ENCODE measurements at places on chromosomes 6 and 20.

GRCh38 chr20:58763076-58763475 lies 70.5 kb downstream of the NPEPL1 start:
- DNase-seq, result no peak

- DNase-seq, result no peak
These were observed at the start of gene GRIK2 for GRCh38 chr6:101393251-101393828. Gene GRIK2 (plus strand): TSS chr6:101393708.

DNA sequence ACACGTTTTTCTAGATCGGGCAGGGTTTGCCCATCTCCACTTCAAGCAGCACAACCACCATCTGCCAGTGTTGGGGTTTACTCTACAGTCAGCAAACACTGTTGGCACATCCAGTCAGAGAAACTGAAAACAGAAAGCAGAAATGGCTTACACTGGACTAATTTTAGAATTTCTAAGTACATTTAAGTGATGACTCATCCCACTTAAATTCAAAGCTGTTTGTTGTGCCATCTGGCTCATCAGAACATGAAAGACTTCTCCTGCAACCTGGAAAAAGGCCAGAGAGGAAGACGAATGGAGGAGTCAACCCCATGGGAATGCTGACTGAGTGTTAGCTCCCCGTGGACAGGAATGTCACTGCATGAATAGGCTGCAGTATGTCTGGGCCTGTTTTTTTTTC lies 21.8 kb downstream of the FAM209B start:
- DNase-seq, result no peak

GRCh38 chr20:50868509-50869495 lies 62.4 kb downstream of the ADNP start:
- no peak for DNase-seq

DNA sequence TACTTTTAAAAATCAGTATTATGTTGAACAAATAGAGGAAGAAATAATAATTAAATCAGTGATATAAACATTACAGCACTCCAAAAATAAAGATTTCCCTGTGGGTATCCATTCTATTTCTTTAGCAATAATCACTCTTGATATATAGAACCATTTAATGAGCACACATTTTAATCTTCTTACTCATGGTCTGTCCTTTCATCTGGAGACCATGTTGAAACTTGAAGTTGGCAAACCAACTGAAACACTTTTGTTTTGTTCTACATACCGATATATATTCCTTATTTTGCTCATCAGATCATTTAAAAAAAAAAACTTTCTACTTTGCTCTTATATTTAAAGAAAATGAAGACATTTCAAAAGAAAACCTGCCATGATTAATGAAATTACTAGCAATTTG lies 13.4 kb downstream of the C6orf58 start:
- no peak for DNase-seq

GRCh38 chr6:103140308-103141027 lies 1719.3 kb downstream of the HACE1 start:
- DNase-seq, result no peak

DNA sequence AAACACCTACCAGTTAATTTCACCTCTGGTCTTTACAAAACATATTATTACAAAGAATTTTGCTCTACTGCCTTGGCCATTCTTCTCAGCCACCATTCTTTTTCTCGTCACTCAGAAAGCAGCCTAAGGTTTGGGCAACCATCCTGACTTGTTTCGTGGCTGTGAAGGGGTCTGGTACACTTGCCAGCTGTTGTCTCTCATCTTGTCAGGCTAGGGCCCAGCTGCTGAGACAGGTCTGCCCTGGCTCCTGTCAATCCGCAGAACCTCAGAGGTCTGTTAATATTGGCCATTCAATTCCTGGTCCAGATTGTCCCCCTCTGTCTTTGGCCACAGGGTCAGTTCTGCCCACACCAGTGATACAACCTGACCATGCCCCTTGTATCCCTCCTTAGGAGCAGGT lies 197.7 kb downstream of the UBE3D start:
- no peak for DNase-seq

DNA sequence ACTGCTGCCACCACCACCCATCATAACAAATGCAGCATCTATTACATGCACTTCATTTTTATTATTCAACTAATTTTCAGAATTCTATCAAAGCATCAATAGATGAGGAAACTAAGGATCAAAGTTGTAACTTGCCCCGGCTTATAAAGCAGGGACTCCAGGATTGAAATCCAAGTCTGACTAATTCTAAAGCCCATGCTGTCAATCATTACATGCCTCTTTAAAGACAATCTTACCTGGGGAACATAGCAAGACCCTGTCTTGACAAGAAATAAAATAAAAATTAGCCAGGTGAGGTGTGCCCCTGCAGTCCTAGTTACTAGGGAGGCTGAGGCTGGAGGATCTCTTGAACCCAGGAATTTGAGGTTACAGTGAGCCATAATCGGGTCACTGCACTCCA lies 182.4 kb downstream of the ISM1 start:
- DNase-seq, result no peak

GRCh38 chr20:59603176-59603575 lies 1.2 kb upstream of the PHACTR3 start:
- DNase-seq, result no peak

DNA sequence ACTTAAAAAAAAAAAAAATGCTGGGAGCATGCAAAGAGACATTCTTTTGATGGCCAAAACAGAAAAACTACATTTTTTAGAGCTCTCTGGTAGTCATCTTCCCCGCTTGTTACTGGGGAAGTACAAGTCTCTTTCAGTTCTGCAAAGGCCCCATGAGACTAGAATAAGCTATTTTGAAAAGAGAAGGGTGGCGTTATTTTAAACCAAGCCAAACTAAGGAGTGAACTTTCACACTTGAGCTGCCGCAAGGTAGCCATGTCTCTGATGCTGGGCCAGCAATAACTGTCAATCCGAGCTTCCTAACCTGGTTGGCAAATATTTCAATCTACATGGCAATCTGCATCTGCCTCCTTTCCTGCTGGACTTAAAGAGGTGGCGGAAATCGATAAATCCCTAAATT lies 96.7 kb downstream of the L3MBTL3 start:
- no peak for DNase-seq

DNA sequence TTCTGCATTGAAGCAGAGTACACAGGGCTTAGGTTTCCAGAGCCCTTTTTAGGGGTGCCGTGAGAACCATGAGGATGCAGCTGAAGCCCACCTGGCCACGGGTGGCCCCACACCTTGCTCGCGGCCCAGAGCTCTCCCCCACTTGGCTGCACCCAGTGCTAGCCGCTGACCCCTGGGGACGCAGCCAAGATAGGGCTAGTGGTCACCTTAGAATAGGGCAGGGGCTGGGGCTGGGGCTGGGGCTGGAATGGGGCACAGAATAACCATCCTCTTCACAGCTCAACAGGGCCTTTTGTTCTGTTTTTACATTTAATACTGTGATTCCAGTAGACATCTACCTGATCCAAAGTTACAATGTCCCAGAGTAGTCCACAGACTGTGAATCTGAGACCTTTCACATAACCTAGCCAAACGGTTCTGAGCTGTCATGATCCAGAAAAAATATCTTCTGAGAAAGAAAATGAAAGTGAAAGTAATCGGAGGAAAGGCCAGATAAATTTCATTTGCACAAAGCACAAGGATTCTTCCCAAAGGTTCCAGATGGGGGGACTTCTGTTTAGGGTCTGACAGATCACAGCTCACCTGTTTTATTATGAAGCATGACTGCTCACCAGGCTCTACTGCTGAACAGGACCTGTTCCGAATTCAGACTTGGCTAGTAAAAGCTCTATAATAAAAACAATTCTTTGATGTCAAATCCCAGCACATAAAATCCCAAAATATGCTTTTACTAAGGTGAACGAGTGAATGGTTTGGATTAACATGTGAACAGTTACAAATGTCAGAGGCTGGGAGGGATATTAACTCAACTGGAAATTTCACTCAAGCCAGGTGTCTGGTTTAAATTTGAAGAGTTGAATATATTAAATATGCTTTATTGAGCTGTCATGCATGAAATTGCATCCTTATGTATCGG lies 401.9 kb downstream of the THBS2 start:
- DNase-seq, result no peak

GRCh38 chr6:90479603-90479926 lies 107.3 kb downstream of the MAP3K7 start:
- no peak for DNase-seq

GRCh38 chr20:17562804-17563305 lies 7.0 kb upstream of the DSTN start:
- no peak for DNase-seq

DNA sequence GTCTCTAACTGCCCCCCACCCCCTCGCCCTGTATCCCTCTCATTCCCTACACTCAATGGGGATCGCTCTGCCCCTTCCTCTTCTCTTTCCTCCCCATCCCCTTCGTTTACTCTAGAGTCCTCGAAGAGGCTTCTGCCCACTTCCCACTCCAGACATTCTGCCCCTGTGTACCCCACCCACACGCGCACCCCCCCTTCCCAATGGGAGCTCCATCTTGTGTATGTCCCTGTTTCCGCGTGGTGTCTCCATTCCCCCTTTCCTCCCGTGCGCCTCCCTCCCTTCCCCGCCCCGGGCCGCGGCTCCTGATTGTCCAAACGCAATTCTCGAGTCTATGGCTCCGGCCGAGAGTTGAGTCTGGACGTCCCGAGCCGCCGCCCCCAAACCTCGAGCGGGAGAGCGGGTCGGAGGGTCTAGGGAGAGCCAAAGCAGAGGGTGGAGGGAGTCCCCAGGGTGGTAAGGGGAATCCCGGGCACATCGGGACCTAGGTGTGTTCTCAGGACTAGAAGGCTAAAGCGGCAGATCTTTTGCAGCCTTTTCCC lies 679 bp upstream of the RING1 start:
- DNase-seq, result no peak

- no peak for DNase-seq
These were observed 240.7 kb upstream of the POU3F2 start for GRCh38 chr6:98593676-98594075.

- DNase-seq, result no peak
These were observed 9.7 kb upstream of the MARCKS start for GRCh38 chr6:113847447-113847846.

GRCh38 chr6:89928604-89929003 lies 34.3 kb downstream of the GJA10 start:
- no peak for DNase-seq

GRCh38 chr6:107618672-107619071 lies 128.8 kb downstream of the SOBP start:
- DNase-seq, result peak; percentile 26

- DNase-seq, result no peak
These were observed 199.1 kb downstream of the ERMARD start for GRCh38 chr6:169950558-169950957.

- DNase-seq, result no peak
These were observed 37.9 kb upstream of the RNF24 start for GRCh38 chr20:4053071-4053919.

DNA sequence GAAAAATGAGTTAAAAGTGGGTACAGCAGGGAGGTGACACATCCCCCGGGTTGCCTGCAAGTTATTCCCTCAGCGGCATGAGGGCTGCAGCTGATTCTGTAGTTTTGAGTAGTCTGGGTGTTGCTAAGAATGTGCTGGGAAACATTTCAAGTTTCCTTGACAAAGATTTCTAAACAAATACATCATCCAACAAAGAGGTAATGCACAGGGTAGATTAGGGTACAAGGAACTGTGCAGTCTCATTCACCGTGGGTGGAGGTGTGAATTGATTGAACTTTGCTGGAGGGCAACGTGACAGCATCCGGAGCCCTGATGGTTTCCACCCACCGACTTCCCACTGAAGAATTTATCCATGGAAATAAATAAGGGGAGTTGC lies 21.8 kb downstream of the CASS4 start:
- DNase-seq, result no peak

GRCh38 chr20:36377348-36378326 lies 71.5 kb downstream of the DLGAP4 start:
- DNase-seq, result no peak

GRCh38 chr20:9018346-9018745 lies 50.5 kb upstream of the PLCB4 start:
- DNase-seq, result no peak

- DNase-seq, result no peak
These were observed 50.9 kb downstream of the RPRD1B start for GRCh38 chr20:38084425-38084951.

DNA sequence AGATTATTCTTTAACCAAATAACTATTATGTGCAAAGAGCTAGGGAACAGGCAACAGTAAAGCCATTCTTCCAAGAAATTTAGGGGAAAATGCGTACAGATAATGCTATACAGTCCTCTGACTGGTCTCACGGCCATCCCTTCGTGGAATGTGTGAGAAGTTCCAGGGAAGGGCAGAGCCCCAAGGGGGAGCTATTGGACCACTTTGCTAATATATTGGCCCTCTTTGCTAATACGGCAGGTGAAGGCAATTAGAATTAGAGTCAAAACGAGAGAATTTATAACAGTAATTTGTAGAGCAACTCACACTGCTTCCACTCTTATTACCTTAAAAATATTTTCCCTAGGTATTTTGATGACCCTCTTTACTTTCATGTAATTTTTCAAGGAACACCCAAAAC lies 140.4 kb downstream of the IMPG1 start:
- DNase-seq, result no peak

DNA sequence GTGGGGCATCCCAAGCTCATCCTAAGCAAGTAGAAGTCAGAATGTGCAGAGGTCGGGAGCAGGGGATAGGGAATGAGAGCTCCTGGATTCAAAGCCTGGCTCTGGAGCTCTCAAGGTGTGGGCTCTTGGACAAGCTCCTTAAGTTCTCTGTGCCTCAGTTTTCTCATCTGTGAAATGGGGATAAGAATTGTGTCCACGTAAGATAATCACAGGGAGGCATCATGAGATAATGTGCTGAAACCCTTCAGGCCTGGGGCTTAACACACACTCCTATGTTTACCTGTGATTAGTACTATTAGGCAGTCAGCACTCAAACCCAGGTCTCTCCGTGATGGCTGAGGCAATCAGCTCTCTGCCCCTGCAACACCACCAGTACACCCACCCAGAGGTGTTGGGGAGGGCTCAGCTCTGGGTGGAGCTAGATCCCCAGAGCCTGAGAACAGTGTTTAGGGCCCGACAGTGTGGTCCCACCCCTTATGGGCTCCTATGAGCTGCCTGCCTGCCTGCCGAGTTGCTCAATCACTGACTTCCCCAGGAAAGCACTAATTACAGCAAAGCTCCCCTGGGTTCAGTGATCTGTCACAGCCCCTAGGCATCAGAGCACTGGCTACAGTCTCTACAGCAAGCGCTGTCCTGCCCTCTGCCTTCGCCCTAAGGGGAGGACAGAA lies 6.3 kb upstream of the SIRPA start:
- DNase-seq, result no peak

GRCh38 chr20:14232650-14233049 lies 104.8 kb downstream of the FLRT3 start:
- no peak for DNase-seq

GRCh38 chr6:14664112-14664601 lies 546.6 kb downstream of the CD83 start:
- no peak for DNase-seq

- DNase-seq, result no peak
These were observed 97.2 kb upstream of the TNFAIP3 start for GRCh38 chr6:137769797-137770362.

- no peak for DNase-seq
These were observed 630.3 kb upstream of the ARID1B start for GRCh38 chr6:156146891-156147290.

GRCh38 chr6:41155132-41155805 lies 1.1 kb upstream of the TREML1 start:
- no peak for DNase-seq

GRCh38 chr6:4904461-4905025 lies 99.3 kb downstream of the RPP40 start:
- DNase-seq, result no peak
